ENCODE measurements at places on chromosomes 5 and 9.

DNA sequence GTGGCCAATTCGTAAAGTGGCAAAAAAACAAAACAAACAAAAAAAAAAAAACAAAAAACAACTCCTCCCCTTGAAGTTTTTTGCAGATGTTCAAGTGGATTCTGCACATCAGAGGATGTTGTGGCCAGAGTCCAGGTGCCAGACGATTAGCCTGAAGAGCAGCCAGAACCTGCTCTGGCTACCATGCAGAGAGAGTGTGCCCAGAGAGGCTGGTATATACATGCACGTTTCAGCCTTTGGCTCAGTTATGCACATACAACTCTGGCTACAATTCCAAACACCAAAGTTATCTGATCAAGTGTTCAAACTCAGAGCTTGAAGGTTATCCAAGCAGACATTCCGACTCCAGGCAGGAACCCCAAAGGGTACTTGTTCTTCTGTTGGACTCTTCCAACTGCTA is 34.7 kb downstream of the GGTA1 start:
- DNase-seq, result no peak

GRCh38 chr5:142743592-142744441 is 26.4 kb upstream of the ARHGAP26 start:
- DNase-seq, result no peak

DNA sequence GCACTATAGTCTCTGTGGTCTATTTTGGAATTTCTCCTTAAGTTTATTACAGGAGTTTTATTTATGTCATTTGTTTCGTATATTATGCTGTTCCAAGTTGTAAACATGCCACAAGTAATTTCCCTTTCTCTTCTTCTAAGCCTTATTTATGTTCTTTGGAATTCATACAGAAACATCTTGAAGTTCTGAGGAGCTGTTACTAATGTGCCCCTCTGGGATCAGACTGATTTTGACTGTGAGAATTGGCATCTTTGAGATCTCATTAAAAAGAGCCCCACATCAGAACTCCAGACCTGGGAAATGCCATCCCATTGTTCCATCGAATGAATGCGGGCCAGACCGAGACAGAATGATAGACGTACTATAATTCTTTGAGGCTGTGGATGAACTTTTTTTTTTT is 138.8 kb upstream of the CD180 start:
- no peak for DNase-seq

- no peak for DNase-seq
These were observed 159.6 kb upstream of the ALDH1B1 start for GRCh38 chr9:38232895-38233294.

GRCh38 chr9:92402826-92403745 is 1.3 kb downstream of the OGN start:
- DNase-seq, result no peak

DNA sequence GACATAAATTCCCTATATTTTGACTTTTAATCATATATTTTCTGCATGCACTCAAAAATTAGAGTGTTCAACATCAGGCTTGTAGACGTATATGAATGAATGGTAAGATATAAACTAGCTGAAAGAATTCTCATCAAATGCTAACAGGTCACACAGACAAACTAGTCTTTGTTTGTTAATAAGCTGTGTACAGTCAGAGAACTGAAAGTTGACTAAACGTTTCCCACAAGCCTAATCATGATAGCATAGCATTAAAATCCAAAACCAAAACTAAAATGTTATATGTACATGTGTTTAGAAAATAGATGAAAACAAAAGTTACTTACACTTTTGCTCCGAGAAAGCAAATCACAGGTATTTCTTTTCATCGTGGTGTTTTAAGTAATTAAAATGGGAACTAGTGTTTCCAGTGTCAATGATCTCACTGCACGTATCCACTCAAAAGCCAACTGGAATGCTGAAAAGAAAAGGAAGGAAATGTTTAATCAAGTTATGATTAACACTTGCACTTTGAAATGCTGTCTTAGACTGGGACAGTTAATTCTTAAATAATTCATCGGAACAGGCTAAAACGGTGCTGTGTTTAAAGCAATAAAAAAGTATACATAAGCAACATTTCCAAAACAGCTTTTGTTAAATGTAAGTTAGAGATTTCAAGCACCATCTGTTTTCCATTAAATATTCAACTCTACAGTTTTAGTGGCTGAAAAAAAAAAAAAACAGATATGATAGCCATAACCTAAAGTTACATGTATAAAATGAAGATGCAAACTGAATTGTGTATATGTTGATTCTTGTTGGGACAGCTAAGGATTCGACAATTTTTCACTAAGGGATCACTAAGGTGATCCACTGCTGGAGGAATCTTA is 291.9 kb upstream of the PDE4D start:
- no peak for DNase-seq

DNA sequence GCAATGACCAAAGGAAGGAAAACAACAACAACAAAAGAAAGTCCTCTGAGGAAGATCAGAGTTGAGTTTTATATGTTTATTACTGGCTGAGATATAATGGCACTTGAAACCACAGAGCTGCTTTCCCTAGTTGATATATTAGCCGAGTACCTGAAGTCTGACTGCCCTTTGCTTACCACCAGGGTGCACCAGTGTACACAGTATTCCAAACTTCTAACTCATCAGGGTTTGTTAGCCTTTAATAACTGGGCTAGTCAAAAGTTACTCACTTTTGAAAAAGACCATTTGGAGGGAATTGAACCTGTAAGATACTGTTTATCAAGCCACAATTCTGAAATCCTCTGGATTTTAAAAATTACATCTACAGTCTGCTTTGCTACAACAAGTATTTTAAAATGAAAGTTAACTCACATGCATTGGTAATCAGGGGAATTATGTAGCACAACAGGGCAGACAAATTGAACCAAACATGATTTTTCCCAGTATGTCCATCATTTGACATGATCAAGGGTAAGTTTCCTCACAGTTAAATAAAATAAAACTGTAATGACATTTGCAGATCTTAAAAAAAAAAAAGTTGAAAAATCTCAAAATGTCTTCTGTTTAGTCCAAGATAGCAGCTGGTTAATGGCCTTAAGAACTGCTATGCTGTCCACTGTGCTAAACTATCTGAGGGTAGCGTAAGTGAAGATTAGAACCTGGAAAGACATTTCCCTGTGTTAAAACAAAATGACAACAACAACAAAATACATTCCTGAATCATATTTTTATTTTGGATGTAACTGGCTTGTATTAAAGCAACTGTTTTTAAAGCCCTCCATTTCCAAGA is 57.3 kb upstream of the C6 start:
- DNase-seq, result no peak

- DNase-seq, result peak; percentile 19
These were observed 657 bp downstream of the MAT2B start for GRCh38 chr5:163506095-163506457.

- no peak for DNase-seq
These were observed 42.2 kb upstream of the FABP6 start for GRCh38 chr5:160187091-160187490.

GRCh38 chr5:167790462-167791260 is 500.8 kb upstream of the WWC1 start:
- no peak for DNase-seq

DNA sequence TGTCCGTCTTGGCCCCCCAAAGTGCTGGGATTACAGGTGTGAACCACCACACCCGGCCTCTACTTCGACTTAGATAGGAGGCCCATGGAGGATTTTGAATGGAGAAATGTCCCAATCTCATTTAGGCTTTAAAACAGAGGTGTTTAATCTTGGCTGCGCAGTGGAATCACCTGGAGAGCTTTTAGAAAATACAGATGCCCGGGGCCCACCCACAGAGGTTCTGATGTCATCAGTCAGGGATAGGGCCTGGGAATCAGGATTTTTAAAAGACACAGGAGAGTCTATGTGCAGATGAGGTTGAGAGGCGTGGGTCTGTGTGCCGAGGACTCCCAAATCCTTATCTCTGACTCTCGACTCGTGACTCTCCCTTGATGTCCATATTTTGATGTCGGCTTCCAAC is 124.0 kb upstream of the BOD1 start:
- DNase-seq, result no peak

- DNase-seq, result no peak
These were observed 16.9 kb upstream of the COL5A1 start for GRCh38 chr9:134624621-134625181.

DNA sequence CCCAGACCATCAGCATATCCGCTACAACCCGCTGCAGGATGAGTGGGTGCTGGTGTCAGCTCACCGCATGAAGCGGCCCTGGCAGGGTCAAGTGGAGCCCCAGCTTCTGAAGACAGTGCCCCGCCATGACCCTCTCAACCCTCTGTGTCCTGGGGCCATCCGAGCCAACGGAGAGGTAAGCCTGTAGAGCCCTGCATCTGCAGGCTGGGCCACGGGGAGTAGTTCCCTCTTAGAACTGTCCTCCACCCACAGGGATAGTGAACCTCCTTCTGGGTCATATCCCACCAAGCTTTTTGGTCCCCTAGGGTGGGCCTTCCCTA is 569 bp downstream of the GALT start:
- no peak for DNase-seq

DNA sequence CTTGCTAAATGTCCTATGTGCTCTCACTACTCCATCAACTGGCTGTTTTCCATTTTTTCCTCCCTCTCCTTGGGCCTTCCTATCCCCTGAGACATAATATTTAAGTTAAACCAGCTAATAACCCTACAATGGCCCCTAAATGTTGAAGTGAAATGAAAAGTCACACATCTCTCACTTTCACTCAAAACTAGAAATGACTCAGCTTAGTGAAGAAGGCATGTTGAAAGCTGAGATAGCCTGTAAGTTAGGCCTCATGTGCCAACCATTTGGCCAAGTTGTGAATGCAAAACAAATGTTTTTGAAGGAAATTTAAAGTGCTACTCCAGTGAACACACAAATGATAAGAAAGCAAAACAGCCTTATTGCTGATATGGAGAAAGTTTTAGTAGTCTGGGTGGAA is 48.8 kb upstream of the CDH10 start:
- DNase-seq, result no peak

DNA sequence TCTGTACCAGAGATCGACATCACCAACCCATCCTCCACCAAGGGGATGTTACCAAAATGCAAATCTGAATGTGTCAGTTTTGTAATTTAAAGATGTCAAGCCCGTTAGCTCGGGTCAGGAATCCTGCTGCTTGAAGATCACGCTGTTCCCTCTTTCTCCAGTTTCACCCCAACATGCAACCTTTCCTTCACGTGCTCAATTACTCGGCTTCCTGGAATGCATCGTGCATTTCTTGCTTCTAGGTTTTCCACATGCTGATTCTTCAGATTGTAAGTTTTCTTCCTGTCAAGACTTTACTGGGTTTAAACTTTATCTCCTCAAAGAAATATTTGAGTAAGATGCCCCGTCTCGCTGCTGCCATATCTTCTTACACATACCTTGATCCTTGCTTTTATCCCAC is 209.5 kb upstream of the SNX2 start:
- DNase-seq, result no peak

DNA sequence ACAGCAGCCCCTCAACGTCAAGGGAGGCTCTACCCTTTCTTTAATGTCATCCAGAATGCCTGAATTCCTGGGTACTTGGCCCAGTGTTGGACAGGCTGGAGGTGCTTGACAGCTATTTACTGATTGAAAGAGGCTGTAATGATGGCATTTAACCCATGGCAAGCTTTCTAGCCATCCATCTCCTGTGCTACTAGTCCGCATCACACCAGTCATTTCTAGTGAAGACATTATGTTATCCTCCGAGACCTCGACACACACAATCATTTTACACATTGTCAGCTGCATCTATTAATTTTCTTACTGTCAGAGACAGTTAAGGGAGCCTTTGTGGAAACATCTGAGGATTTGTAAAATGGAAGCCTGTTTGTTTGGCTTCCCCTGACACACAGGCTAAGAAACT is 149.3 kb upstream of the FSTL4 start:
- no peak for DNase-seq

DNA sequence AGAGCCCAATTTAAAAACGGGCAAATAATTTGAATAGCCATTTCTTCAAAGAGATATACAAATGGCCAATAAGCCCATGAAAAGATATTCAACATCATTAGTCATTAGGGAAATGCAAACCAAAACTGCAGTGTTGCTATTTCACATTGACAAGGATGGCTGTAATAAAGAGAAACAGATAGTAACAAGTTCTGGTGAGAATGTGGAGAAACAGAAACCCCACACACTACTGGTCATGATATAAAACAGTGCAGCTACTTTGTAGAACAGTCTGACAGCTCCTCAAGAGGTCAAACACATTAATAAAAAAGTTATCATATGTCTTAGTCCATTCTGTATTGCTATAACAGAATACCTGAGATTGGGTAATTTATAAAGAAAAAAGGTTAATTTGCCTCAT is 237.0 kb upstream of the GRAMD2B start:
- no peak for DNase-seq

GRCh38 chr9:17936365-17936764 is 357.5 kb downstream of the SH3GL2 start:
- DNase-seq, result no peak

GRCh38 chr9:128713941-128714573 is 9.9 kb downstream of the ZDHHC12 start:
- no peak for DNase-seq

DNA sequence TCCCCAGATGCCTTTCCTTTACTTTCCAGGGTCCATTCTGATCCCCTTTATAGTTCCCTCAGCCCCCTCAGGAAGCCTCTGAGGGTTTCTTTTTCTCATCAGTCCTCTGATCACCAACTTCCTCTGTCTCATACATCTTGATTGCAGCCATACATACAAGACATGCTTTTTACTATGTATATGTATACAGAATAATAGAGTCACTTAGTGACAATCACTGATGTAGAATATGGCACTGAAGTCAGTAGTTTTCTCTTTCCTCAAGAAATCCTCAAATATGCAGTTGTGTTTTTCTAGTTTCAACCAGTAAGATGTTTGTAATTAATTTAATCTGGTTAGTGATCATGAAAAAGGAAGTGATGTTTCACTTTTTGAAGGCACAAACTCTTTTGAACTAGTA is 364.1 kb downstream of the MAN2A1 start:
- DNase-seq, result no peak

- DNase-seq, result no peak
These were observed 5.3 kb downstream of the NKD2 start for GRCh38 chr5:1013948-1014301.

DNA sequence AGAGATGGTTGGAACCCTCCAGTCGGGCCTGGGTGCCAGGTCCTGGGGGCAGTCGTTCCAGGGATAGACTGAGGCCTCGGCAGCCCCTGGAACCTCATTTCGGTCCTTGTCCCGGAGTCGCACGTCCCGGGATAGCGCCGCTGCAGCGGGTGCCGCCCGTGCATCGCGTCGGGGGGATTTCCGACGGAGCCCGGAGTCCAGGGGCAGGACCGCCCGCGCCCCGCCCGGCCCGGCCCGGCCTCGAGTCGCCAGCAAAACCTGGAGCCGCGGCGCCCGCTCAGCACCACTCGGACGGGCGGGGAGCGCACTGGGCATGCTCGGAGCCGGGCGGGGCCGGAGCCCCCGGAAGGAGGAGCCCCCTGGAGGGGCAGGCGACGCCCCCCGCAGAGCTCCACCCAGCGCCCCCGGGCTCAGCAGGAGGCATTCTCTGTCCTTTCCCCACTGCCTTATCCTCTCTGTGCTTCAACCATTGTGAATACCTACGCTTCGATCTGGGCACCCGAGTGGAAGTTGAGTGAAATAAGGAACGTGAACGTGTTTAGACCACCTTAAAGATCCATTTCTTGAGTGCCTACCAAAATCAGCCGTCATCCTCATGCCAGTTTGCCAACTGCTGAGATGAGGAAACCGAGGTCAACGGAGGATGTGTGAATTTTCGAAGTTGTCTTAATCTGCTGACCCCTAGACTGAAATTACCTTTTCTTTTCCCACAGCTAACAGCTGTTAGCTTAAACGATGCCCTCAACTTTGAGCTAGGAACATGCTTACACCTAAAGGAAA is 1.7 kb upstream of the PTPN3 start:
- no peak for DNase-seq

All from germinal center (tissue), 1 donor.